ENCODE measurements at places on chromosomes 3 and 15. TPM values are rescaled to one million over a fixed set of nuclear protein-coding genes. Genes with fewer than 3 reads are reported as not detected.

Gene FGF12
- total RNA-seq, result 0.43 TPM

Gene LSMEM2
- total RNA-seq, result not detected

Gene SLC22A14
- total RNA-seq, result not detected

Gene NR2E3
- not detected for total RNA-seq

Gene CP
- 58.3 TPM for total RNA-seq

Gene SLC7A14
- total RNA-seq, result not detected

Gene KCTD6
- total RNA-seq, result 6.6 TPM

Gene IQCF5
- total RNA-seq, result not detected

All from ascending aorta (tissue), 2 donors.